Uterus (tissue), 4 donors: ENCODE measurements at places on chromosomes 3 and 15. TPM values are rescaled to one million over a fixed set of nuclear protein-coding genes. Genes with fewer than 3 reads are reported as not detected.

- no peak for DNase-seq
Observed at GRCh38 chr15:41153733-41154132, 37.7 kb upstream of the INO80 start.

DNA sequence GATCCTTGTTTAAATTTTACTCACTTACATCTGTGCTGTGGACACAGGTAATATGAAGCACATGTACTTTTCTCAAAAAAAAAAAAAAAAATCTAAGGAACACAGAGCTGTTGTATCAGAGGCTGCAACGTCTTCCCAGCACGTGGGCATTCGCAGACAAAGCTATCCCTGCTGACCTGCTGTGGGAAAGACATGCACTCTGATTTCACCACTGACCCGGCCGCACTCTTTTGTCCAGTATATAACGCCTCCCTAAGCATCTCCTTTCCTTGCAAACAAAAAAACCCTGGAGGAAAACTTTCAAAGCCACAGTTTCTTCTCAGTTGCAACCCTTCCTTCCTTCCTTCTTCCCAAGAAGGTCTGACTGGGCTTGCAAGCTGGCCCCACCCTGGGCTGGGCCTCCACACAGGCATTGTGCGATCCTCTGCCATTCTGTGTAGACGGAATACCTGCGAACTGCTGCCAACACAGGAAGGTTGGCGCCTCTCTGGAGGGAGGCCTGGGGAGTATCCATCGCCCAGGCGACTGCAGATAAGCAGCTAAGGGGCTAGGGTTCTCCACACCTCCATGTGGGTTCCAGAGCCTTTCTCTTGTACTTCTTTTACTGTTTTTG is 50.8 kb downstream of the SLC12A8 start:
- peak; percentile 44 for DNase-seq

GRCh38 chr3:188254520-188255070 is 100.6 kb downstream of the LPP start:
- no peak for DNase-seq

GRCh38 chr3:42349765-42350594 is 60.4 kb downstream of the LYZL4 start:
- no peak for DNase-seq

The PP2D1 gene
- total RNA-seq = not detected

The P2RY1 gene
- total RNA-seq = 4.9 TPM

The ABI3BP gene
- 38.8 TPM for total RNA-seq
